T-helper 22 cell (primary cell): ENCODE measurements at places on chromosomes 4 and X.

DNA sequence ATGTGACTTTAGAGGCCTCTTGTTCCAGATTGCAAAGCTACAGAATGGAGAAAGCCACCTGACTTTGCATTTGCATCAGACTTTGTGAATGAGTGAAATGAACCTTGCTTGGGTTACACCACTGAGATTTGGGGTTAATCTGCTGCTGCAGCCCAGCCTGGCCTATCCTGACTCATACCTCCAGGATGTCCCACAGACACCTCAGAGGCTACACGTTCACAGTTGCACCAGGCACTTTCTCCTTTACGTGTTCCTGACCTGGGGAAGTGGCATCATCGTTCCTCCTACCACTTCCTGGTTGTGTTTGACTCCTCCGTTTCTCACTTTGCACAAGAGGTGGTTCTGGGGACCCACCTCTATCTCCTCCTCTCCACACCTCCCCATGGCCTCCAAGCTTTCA is 9.2 kb upstream of the SORCS2 start:
- no peak for DNase-seq

DNA sequence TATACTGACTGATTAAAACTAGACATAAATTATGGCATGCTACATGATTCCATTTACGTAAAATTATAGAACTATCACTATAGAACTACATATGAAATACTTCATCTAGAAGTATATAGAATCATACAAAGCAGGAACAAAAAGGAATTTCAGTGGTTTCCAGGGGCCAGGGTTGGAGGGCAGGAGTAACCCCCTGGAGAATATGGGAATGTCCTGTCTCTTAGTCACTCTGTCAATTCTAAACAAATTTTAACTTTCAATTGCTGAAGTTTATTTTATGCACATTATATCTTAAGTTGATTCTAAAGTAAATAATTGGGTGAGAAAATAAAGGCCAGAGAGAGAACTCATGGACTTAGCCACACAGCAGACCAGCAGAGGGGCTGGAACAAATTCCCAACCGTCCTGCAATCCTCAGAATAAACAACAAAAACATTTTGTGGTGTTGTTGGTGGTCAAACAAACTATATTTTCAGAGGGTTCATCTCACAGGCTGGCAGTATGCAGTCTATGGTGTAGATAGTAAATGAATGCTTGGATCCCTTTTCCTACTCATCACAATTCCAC is 476.9 kb upstream of the SLIT2 start:
- no peak for DNase-seq

GRCh38 chr4:174120446-174121295 is 162.8 kb downstream of the FBXO8 start:
- no peak for DNase-seq

DNA sequence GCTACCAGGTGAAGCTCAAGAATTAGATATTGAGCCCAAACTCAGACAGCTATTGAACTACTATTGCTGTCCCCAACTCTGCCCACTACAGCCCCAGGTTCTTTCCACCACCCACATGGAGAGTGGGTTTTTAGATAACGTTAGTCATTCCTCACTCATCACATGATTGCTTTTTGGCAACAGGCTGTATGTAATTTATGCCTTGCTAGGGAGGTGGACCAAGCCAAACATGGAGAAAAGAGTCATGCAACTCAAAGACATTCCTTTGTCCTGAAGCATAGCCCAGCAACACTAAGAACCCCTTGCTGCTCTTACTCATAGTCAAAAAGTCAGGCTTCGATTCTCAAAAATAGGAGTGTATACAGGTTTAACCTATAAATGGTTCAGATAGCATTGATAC is 275.9 kb upstream of the VCX3A start:
- DNase-seq, result no peak

DNA sequence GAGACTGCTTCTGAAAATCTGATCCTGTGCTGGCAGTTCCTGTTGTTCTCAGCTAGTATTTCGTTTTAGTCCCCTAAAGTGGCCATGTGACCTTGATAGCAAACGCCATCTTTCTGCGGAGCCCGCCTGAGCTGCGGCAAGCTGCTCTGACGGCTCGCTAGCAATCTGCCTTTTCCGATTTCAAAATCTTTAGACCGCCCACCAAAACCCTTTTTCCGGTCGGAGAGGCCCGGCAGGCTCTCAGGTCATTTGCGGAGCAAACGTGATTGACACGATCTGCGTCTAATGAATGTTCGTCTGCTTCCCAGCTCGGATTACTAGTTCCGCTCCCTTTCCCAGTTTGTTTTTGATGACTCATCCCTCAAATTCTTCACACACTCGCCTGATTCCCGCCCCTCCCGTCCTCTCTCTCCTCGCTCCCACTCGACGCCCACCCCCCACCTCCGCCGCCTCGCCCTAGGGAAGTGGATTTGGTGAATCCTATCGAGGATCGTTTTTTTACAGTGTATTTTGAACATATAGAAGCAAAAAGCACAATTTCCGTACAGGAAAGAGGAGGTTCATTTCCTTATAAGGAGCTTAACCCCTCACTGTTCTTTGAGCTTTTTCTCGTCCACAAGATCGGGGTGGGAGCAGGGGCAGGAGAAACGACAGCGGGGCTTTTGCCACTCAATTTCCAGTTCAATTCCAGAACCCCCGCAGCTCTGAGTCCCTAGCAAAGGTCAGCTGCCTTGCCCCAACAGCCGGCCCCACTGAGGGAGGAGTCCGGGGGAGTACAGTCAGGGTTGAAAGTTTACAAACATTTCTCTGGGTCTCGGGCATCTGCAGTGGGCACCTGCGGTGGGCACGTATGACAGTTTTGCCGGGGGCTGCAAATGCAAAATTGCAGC is 37.5 kb downstream of the NLGN3 start:
- peak; percentile 75 for DNase-seq
